WTC11 (cell line): ENCODE measurements at places on chromosomes 5 and 9.
A peak's percentile ranks its signal among the peaks of the same experiment; 100 is the strongest.

GRCh38 chr5:53923961-53924360 lies 363.5 kb downstream of the NDUFS4 start:
- DNase-seq = no peak

DNA sequence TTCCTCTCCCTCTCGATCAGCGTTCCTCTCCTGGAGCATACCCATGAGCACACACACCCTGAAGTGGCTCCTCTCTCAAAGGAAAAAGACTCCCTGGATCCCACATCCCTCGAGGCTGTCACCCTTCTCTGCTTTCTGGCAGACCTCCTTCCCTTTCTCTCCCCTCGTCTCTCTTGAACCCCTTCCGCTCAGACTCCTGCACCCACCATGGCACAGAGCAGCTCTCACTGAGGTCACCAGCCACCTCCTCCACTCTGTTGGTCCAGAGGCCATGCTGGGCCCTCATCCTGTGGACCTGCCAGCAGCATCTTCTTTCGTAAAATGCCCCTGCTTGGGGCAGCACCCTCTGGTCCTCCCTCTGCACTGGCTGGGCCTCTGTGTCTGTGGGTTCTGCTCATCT lies 5.7 kb downstream of the B4GALT7 start:
- DNase-seq = no peak

GRCh38 chr9:115034801-115035200 lies 83.2 kb downstream of the TNC start:
- DNase-seq = no peak

DNA sequence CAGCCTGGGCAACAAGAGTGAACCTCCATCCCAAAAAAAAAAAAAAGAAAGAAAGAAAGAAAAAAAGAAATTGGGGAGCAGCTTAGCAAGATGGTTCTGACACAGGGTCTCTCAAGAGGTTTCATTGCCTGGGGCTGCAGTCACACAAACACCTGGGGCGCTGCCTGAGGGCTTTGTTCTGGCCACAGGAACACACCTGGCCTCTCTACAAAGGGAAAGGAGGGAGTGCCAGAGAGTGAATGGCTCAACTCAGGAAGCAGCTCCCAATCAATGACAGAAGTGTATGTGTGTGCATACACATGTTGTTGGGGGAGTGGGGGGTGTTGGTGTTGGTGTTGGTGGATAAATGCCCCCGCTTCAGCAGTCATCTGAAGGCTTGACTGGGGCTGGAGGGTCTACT lies 32.4 kb upstream of the CTNNA1 start:
- no peak for DNase-seq

GRCh38 chr5:180689071-180689694 lies 39.8 kb upstream of the FLT4 start:
- DNase-seq = no peak

- DNase-seq = no peak
These were observed 128.4 kb upstream of the TRPM3 start for GRCh38 chr9:71249729-71250317.

DNA sequence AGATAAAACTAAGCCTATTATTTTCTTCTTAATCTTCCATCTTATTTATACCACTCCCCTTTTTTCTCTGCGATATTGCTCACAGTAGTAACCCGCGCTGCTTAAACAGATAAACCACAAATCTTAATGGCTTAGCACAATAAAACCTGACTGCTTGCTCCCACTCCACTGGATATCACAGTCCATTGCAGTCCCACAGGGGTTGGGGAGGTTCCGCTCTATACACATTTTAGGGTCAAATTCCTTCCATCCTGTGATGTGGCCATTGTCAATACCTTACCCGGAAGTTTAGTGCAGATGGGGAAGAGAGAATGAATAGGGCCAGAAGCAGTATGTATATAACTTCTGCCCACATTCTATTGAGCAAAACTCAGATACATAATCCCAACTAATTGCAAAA lies 193.7 kb downstream of the RAB3C start:
- DNase-seq = no peak

GRCh38 chr5:77143998-77144836 lies 57.1 kb upstream of the ZBED3 start:
- peak; percentile 73 for DNase-seq

- DNase-seq = no peak
These were observed 169.3 kb downstream of the OLFM1 start for GRCh38 chr9:135256581-135257354.

DNA sequence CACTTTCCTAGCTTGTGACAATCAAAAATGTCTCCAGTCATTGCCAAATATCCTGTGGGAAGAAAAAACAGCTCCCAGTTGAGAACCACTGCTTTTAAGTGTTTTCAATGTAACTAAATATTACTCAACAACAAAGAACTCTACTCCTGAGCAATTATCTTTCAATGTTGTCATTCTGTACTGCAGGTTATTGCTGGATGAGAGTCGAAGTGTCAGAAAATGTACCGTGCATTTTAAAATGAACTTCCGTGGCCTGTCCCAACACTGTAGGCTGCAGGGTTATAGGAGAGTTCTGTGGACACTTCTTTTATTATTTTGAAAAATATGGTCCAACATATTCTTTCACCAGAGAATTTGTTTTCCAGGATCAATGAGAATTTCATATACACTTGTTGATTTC lies 34.8 kb upstream of the AGXT2 start:
- no peak for DNase-seq
